ENCODE measurements at places on chromosomes 4 and X. TPM values are rescaled to one million over a fixed set of nuclear protein-coding genes. Genes with fewer than 3 reads are reported as not detected.

The HAUS3 gene
- total RNA-seq, result 11.9 TPM

The NAAA gene
- 82.8 TPM for total RNA-seq

The GAB3 gene
- total RNA-seq, result 3.5 TPM

The CDK16 gene
- total RNA-seq, result 131 TPM

The MUC7 gene
- total RNA-seq, result not detected

The ARMCX2 gene
- 131 TPM for total RNA-seq

The MYOZ2 gene
- total RNA-seq, result not detected

The ARHGAP6 gene
- total RNA-seq, result 0.30 TPM

The ARAP2 gene
- total RNA-seq, result 1.2 TPM

The TKTL1 gene
- total RNA-seq, result not detected

The TEX11 gene
- 1.5 TPM for total RNA-seq

The XG gene
- 0.59 TPM for total RNA-seq

The GIMD1 gene
- not detected for total RNA-seq

The GRIA3 gene
- total RNA-seq, result 25.1 TPM

The TRAM1L1 gene
- 3.3 TPM for total RNA-seq

The AGA gene
- total RNA-seq, result 32.5 TPM

The XAGE1A gene
- total RNA-seq, result not detected

The SPANXA1 gene
- not detected for total RNA-seq

The FGFR3 gene
- 0.59 TPM for total RNA-seq

The MAGEC2 gene
- not detected for total RNA-seq

The PNCK gene
- 0.59 TPM for total RNA-seq

The SLC2A9 gene
- total RNA-seq, result 2.7 TPM

The PAK3 gene
- total RNA-seq, result 2.2 TPM

The JADE1 gene
- 12.5 TPM for total RNA-seq

The MEPE gene
- total RNA-seq, result not detected

The AMER1 gene
- total RNA-seq, result 3.1 TPM

The TMEM47 gene
- total RNA-seq, result 40.6 TPM

The WAS gene
- total RNA-seq, result 0.30 TPM

The RBPJ gene
- 136 TPM for total RNA-seq

The PRKG2 gene
- 0.05 TPM for total RNA-seq

The MAOB gene
- not detected for total RNA-seq

The MAGEA12 gene
- not detected for total RNA-seq

The BEX3 gene
- total RNA-seq, result 243 TPM

The FSTL5 gene
- total RNA-seq, result 0.05 TPM

All from smooth muscle cell of the umbilical artery (primary cell).